Activated CD8-positive, alpha-beta memory T cell treated with anti-CD3 and anti-CD28 coated beads for 1 hour (primary cell): ENCODE measurements at places on chromosomes 1 and 21.

GRCh38 chr1:114342376-114342775, 168.6 kb downstream of the TRIM33 start:
- DNase-seq, result no peak

GRCh38 chr1:111992476-111992875, 3.0 kb upstream of the KCND3 start:
- DNase-seq, result no peak

GRCh38 chr1:238265866-238266265, 375.1 kb upstream of the ZP4 start:
- no peak for DNase-seq

GRCh38 chr1:36160949-36161485, 5.1 kb downstream of the MAP7D1 start:
- no peak for DNase-seq

- no peak for DNase-seq
Measured at GRCh38 chr1:219488275-219488674, 124.6 kb downstream of the ZC3H11B start.

GRCh38 chr1:219813294-219813693, 115.1 kb downstream of the SLC30A10 start:
- no peak for DNase-seq

DNA sequence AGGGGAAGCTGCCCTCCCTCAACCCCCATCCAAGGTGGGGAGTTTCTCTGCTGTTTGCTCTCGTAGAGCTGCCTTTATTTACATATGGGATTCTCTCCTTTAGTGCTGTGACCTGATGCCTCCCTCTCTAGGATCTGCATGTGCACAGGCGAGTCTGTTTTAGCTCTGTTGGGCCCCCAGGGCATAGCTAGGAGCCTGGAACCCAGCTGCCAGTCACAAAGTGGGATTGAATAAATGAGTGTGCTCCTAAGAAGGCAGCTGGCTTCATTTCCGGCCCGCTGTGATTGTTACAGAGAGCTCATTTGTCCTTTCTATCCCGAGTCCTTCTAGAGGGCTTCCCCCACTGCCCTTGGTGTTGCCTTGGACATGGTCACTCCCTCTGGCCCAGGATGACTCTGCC, 176.6 kb downstream of the GRIK3 start:
- DNase-seq, result no peak

GRCh38 chr1:12375133-12375829, 145.5 kb downstream of the VPS13D start:
- DNase-seq, result no peak

- DNase-seq, result no peak
Measured at GRCh38 chr21:44870748-44871495, 2.6 kb downstream of the PTTG1IP start.

DNA sequence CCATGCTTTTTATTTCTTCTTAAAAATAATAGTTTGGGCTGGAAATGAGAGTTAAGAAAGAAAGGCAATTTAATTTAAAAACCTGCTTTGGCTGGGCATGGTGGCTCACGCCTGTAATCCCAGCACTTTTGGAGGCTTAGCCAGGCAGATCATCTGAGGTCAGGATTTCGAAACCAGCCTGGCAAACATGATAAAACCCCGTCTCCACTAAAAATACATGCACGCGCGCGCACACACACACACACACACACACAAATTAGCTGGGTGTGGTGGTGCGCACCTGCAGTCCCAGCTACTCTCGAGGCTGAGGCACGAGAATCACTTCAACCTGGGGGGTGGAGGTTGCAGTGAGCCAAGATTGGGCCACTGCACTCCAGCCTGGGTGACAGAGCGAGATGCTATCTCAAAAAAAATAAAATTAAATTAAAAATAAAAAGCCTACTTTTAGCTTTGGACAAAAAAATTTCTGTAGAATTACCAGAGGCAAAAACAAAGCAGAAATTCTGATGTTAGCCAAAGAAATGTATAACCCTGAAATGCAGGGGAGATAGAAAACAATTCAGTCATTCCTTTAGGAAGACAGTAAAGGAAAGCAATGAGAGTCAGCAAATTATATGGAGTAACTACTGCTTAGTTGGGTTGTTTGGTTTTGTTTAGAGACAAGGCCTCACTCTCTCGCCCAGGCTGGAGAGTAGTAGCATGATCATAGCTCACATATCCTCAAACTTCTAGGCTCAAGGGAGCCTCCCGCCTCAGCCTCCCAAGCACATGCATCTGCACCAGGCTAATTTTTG, 15.7 kb upstream of the IPP start:
- DNase-seq, result no peak

GRCh38 chr1:214384373-214385079, 103.6 kb downstream of the SMYD2 start:
- no peak for DNase-seq

GRCh38 chr1:62790716-62791115, 6.8 kb downstream of the ATG4C start:
- no peak for DNase-seq

GRCh38 chr1:173268786-173269277, 61.7 kb upstream of the TNFSF4 start:
- no peak for DNase-seq

GRCh38 chr1:43908858-43909257, 24.7 kb upstream of the ARTN start:
- no peak for DNase-seq

DNA sequence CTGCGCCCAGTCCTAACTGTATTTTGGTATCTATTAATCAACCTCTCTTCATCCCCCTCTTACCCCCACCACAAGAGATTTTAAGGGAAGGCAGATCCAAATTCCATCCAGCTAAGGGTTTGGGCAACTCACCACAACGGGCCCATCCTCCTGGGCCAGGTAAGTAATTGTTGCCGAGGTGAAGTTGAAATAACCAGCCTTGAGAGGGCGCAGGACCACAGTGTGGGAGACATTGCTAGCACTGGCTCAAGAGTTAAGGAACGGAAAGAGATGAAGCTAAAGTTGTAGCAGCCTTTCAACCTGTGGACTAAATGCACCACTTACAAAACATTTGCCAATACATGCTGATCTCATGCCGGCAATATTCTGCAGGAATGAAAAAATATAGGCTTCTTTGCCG, 5.9 kb downstream of the SSR2 start:
- DNase-seq, result no peak

- no peak for DNase-seq
Measured at GRCh38 chr21:30541764-30542163, at the start of gene KRTAP19-6. Gene KRTAP19-6, minus strand, starts transcription at chr21:30541864. Its CDS starts 31 bp downstream, at chr21:30541833.
